COR-L47 (cell line): ENCODE measurements at places on chromosomes 4 and X.

DNA sequence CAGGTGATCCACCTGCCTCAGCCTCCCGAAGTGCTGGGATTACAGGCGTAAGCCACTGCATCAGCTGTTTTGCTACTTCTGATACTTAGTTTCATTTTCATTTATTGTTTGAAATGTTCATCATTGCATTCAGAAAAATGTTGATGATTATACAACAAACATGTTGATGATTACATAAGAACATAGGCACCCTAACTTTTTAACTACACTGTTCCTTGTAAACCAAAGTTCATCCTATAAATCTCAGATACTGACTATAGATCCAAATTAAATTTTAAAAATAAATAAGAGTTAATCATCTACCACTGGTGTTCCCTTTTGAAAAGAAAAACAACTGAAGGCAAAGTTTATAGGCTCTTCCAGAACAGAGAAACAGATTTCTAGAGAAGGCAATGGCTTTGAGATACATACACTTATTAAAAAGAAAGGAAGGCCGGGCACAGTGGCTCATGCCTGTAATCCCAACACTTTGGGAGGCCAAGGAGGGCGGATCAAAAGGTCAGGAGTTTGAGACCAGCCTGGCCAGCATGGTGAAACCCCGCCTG is 23.4 kb downstream of the TRIM75 start:
- no peak for DNase-seq

DNA sequence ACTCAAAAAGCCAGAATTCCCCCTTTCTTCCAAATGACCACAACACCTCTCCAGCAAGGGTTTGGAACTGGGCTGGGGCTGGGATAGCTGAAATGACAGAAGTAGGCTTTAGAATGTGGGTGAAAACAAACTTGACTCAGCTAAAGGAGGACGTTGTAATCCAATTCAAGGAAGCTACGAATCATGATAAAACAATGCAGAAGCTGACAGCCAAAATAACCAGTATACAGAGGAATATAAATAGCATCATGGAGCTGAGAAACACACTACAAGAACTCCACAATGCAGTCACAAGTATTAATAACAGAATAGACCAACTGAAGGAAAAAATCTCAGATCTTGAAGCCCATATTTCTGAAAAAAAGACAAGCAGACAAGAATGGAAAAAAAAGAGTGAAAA is 95.8 kb upstream of the TET2 start:
- DNase-seq, result no peak

- DNase-seq, result no peak
Measured at GRCh38 chrX:39675619-39676018, 422.1 kb downstream of the BCOR start.

GRCh38 chr4:41362621-41363383 is 106.1 kb downstream of the UCHL1 start:
- DNase-seq, result no peak

- DNase-seq, result no peak
Measured at GRCh38 chr4:22202246-22202974, 253.8 kb upstream of the KCNIP4 start.

GRCh38 chr4:68267433-68267944 is 22.0 kb upstream of the TMPRSS11B start:
- DNase-seq, result no peak

- no peak for DNase-seq
Measured at GRCh38 chrX:40244980-40245379, 147.2 kb upstream of the BCOR start.

DNA sequence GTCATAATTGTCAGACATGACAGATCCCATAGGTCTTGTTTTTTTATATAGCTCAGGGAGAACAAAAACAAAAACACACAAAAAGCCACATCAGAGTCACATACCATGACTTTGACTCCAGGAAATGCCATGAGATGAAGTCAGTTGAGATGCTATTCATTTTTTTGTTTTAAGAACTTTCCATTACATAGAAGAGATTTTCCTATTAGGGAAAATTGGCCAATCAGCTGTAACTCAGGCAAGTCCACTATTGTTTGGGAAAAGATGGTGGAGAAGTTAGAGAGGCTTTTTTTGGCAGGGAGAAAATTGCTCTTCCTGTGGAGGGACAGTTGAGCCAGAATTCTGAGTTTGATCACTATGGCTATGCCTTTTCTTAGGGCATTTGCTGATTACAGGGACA is 72.6 kb downstream of the SMARCA5 start:
- DNase-seq, result no peak

DNA sequence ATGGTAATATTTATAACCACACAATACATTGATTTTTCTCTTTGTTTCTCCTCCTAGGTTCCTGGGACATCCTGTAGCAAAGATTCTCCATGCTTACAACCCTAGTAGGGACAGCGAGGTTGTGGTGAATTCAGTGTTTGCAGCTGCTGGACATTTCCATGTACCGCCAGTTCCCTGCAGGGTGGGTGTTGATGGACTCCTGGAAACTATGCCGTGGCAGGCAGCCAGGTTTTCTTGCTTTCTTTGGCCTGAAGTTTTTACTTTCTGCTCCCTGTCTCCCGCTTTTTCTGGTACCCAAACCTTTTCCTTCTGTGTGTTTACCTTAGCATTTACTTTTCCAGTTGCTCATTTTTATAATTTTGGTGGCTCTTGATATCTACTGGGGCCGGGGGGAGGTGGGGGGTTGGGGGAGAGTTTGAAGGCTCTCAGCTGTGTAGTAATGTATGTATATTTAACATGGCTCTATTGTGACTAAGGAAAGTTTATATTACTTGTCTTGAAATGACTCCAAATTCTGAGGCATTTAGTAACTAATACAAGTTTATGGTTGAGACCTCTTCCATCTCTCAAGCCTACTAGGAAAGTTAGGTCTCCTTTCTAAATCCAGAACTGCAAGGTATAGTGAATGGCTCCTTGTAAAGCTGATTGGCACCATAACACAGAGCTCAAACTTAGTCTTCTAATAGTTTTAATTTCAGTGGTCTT is 89.7 kb downstream of the TMEM131L start:
- DNase-seq, result no peak

- DNase-seq, result no peak
Measured at GRCh38 chr4:183391204-183391603, 53.2 kb upstream of the CDKN2AIP start.

DNA sequence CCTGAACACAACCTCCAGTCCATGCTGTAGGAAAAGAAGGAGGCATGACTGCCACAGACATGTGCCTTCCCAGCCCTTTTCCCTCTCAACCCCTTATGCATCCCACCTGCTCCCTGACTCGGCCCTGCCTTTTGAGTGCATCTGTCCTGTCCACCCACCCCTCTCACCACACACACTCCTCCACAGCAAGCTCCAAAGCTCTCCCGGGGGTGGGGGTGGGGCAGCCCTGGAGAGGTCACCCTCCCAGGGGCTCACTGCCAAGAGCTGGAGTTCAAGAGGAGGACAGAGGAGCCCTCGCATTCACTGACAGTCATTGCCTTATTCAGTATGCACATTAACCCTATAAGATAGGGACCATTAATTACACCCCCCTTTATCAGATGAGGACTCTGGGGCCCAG is 46.6 kb upstream of the MAMLD1 start:
- no peak for DNase-seq

DNA sequence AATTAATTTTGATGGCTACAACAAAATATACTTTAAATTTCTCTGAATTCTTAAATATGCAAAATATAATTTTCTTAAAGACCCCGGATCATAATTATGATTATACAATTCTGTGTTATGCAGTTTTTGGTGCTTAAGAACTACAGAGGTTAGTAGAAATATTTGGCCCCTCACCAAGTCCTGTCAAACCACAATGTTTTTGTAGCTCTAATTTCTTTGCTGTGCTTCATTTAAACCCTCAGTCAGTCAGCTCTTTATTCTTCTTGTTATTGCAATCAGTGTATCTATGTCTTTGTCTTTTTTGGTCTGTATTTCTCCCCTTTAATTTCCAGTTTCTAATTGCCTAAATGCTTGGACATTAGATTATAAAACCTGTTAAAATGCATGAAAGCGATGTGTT is 186.1 kb downstream of the CAMK2D start:
- no peak for DNase-seq

DNA sequence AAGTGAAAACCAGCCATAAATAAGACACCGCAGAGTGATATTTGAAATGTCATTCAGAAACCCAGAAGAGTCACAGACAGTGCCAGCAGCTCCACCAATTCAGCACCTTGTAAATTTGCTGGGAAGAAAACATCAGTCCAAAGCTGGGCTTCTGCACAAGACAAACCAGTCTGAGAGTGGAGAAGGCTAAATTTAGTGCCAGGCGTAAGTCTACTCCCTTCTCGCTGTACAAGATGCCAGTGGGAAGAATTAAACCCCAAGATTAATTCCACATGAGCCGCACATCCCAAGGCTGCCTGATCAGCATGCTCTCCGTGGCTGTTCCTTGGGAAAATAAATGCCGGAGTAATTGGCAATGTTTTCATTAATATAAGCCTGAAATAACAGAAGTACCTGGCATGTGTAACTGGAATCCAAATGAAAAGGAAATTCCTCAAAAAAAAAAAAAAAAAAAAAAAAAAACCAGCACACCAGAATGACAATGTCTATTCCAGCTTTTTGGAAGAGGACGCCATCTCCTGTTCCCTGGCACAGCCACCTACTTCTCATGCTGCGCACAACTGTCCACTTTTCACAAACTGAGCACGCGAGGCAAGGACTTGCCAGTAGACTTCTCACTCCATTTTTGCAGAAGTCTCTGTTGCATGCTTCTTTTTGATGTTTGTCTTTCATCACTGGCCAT is 95.5 kb downstream of the NSUN7 start:
- DNase-seq, result no peak

GRCh38 chrX:96578781-96579180 is 105.9 kb upstream of the DIAPH2 start:
- no peak for DNase-seq

- no peak for DNase-seq
Measured at GRCh38 chr4:16437836-16438235, 211.6 kb upstream of the TAPT1 start.

GRCh38 chr4:150890246-150890645 is 124.8 kb downstream of the LRBA start:
- no peak for DNase-seq

DNA sequence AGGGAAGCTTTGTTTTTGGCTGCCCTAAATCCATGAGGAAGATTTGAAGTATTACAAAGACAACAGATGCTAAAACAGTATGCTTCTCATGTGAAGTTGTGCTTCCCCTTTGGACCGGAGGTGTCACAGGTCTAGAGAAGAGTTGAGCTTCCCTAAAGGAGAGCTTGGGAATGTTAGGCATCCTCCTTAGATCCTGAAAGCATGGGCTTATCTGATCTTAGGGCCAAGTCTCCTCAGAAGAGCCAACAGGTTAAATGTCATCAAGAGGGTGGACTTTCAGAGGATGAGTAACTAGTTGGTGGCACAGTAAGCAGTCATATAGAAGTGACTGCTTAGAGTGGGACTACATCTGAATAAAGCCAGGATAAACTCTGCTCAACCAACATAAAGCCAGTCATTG is 205.4 kb downstream of the RPA4 start:
- DNase-seq, result no peak

GRCh38 chrX:134658760-134659023 is 421 bp upstream of the PLAC1 start:
- peak; percentile 19 for DNase-seq

GRCh38 chrX:133992882-133993281 is 7.5 kb upstream of the GPC3 start:
- no peak for DNase-seq

DNA sequence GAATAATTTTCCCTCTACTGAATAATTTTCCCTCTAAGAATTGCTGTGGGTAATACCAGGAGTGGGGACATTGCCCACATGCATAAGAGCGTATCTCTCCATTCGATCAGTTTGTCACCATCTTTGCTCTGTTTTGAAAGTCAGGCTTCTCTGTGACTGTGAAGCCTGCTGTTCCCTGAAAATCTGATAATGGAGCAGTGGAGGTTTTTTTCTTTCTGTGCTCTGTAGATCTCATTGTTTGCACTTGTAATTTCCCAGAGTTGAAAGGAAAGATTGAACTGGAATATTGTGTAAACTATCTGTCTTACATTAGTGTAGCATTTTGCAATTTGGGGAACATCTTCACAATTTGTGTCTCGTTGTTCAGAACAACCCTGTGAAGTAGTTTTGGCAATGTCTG is 4.3 kb downstream of the ZXDB start:
- DNase-seq, result no peak
